Ovary (tissue), 10 donors: ENCODE measurements at places on chromosomes 6 and 20. TPM values are rescaled to one million over a fixed set of nuclear protein-coding genes. Genes with fewer than 3 reads are reported as not detected.

Gene UBR2
- 19.7 TPM for total RNA-seq

DNA sequence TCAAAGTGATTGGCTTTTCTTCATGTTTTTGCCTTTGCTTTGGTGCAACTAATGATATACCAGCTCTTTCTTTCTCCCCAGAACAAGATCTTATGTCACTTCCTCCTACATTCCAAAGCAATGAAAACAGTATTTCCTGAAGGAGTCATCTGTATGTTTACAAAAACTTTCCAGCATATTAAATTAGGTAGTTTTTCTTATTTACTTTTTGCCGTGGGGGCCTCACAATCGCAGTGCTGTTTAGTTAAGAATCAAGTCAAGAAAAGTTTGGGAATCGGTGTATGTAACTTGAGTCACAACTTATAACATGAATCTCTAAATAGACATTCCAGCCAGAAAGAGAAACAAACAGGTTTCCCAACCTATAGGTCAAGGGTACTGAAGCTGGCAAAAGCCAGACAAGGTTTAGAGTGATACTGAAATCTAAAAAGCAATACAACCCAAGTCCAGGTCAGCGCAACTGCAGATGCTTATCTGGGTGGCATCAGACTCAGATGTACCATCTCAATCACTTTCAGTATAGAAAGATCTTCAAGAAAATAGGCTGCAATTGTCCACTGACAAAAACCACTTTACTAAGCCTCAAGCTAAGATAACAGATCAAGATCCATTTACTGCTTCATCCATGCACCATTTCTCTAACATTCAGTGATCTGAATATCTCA is 63.6 kb downstream of the IPCEF1 start:
- DNase-seq = no peak

Gene COL21A1
- total RNA-seq = 3.1 TPM

DNA sequence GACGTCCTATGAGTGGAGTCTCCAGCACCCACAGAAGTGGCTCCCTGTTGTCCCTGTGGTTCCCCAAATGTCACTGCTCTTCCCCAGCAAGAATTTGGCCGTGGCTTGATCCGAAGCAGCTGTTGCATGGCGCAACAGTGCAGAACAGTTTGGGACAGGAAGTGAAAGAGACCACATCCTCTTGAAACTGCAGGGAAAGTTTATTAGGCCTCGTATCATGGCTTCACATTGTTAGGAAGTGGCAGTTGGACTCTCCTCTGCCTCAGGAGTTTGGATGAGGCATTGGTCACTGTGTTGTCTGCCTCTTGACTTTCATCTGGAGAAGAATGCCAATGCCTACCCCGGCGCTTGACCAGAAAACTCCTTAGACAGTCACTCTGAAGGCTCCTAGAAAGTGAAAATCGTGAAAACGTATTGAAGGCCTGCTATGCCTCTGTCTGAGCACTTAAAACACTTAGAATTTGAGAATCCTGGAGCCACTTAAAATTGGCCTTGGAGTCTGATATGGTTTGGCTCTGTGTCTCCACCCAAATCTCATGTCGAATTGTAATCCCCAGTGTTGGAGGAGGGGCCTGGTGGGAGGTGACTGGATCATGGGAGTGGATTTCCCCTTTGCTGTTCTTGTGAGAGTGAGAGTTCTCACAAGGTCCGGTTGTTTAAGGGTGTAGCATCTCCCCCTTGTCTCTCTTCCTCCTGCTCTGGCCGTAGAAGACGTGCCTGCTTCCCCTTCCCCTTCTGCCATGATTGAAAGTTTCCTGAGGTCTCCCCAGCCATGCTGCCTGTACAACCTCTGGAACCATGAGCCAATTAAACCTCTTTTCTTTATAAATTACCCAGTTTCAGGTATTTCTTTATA is 334.9 kb upstream of the JARID2 start:
- no peak for DNase-seq

Gene PBOV1
- not detected for total RNA-seq

DNA sequence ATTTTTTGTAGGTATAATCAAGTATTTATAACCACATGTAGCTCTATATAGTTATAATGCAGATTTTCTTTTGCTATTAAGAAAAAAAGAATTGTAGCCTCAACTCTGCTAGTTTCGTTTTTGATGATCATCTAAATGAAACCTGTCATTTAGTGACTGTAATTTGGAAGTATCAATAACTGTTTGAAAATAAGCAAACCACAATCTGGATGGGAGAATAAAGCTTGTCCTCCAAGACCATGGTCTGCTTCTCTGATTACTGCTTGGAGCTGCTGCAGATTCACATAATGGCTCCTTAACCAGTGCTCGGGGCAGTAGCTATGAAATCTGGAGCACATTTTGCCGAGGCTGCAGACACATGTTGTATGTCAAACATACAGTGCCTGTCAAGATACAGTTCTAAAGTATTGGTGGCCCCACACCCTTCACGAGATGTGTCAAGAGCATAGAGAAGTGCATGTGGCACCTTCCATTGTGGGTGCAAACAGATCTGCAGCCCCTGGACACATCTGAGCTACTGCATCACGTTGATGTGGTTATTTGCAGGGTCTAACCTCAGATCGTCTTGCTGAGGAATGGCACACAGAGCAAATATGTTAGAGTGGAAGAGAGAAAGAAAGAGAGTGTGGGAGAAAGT is 255.7 kb upstream of the SUPT3H start:
- DNase-seq = no peak

- no peak for DNase-seq
Observed at GRCh38 chr20:4465855-4466545, 255.7 kb upstream of the PRND start.

DNA sequence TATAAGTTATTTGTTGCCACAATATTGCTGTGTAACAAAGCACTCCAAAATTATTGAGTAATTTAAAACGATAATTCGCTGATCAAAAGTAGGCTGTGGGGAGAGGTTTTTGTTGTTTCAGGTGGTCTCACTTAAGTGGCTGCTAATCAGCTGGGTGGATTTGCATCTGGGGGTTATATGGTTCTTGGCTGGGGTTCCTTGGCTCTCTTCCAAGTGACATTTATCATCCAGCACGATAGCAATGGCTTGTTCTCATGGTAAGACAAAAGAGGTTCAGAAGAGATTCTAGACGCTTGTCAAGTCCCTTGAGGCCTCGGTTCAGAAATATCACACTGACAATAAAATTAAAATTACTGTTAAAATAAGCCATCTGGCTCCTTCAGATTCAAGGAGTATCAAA is 1648.8 kb downstream of the GRIK2 start:
- DNase-seq = no peak

GRCh38 chr20:62740286-62741141 is 31.9 kb downstream of the NTSR1 start:
- peak; percentile 5 for DNase-seq

Gene ARFGEF3
- total RNA-seq = 0.18 TPM

- no peak for DNase-seq
Observed at GRCh38 chr20:63580796-63581461, 6.9 kb upstream of the HELZ2 start.

Gene RIPPLY2
- not detected for total RNA-seq

- DNase-seq = no peak
Observed at GRCh38 chr20:32885952-32886351, 27.2 kb downstream of the EFCAB8 start.

DNA sequence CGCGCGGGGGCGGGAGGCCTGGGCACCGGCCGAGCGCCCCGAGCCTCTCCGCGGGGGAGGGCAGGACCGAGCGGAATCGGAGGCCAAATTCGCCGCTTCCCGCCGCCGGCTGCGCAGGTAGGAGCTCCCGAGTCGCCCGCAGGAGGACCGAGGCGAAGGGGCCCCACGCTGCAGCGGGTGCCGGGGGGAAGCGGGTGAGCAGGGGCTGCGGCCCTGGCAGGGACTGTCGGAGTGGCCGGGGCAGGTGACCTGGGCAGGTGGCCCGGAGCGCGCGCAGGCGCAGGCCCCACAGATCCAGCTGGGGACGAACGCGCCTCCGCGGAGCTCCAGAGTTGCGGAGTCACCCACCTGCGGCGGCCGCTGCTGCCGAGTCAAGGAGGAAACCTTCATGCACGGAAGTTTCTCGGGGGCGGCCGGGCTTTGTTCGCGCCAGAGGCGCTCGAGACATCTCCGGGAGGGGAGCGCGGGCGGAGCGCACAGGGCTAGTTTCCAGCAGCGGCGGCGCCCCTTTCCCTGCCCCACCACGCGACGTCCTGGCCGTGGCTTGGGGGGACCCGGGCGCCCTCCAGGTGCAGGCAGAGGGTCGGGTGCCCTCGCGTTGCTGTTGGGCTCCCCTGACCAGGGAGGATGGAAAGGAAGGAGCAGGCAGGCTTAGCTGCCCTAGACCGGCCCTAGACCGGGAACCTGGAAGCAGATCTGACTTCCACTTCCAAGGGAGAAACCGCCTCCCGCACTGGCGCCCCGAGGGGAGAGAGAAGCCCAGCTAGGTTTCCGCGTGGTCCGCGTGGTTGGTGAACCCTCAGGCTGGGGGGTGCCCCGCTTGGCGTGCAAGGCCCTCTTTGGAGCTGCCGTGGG is 590 bp downstream of the SLCO4A1 start:
- peak; percentile 50 for DNase-seq

GRCh38 chr6:49906526-49906925 is 40.2 kb upstream of the CRISP1 start:
- DNase-seq = no peak

GRCh38 chr6:40485300-40485699 is 101.9 kb downstream of the LRFN2 start:
- no peak for DNase-seq

DNA sequence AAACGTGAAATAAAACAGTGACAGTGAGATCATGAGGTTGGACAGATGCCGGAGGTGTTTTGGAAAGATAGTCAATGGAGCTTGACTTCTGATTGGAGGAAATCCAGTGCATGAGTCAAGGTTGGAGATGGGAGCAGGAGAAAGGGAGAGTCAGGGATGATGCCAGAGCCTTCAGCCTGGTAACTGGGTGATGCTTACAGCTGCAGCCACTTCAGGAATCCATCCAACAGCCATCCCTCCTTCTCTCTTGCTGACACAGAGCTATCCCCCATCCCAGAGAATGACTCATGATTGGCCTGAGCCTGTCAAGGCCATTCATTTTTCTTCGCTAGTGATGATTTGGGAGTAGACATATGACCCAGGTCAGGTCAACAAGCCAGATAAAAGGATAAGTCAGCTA is 112.8 kb downstream of the SAMD5 start:
- DNase-seq = no peak

DNA sequence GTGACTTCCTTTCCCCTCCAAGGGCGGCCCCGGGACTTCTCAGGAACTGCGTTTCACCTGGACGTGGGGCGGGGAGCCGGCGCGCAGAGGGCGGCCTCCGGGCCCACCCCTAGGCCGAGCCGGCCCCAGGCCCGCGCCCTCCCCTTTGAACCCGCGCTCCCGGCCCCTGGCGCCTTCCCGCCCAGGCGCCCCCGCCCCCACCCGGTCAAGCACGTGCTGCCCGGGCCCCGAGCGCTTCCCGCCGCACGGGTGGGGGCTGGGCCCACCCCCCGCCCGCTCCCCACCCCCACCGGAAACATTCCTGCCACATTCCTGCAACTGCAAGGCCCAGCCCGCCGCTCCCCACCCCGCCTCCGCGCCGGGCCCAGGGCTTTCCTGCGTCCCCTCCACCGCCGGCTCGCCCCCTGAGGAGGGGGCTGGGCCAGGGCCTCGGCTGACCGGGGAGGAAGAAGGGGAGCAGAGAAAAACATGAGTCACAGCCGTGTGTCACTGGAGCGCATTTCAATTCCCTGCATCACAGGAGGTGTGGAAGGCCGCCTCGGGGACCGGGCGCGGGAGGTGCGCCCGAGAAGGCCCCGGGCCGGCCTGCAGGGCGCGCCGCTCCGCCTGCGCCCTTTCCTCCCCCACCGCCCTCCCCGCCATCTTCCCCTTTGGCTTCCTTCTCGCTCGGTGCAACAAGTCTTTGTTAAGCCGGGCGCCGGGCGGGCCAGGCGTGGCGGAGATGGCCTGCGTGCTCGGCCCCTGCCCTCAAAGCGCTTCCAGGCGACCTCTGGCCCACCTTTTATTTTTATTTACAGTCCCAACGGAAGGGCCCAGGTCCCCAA is 1.2 kb upstream of the HMGA1 start:
- peak; percentile 48 for DNase-seq

DNA sequence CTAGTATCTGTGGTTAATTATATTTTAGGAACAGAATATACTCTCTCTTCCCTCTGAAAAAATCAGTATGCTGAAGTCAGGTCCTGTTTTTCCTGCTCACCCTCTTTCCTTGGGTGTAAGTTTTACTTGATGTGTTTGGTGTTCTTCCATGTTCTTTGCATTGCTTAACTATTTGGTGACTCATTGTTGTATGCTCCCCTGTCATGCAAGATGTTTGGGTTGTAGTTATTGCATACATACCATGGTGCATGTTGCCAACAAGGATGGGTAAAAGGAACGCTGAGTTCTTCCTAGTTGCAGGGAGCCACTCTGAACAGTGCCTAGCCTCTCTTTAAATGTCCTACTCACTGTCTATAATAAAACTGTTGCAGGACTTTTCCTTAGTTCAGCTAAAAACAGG is 207.9 kb upstream of the LAMP5 start:
- DNase-seq = no peak

Gene AAR2
- total RNA-seq = 26.1 TPM

Gene CCN2
- 31.2 TPM for total RNA-seq
